Islet precursor cell (in vitro differentiated cells): ENCODE measurements at places on chromosomes 6 and 20.

DNA sequence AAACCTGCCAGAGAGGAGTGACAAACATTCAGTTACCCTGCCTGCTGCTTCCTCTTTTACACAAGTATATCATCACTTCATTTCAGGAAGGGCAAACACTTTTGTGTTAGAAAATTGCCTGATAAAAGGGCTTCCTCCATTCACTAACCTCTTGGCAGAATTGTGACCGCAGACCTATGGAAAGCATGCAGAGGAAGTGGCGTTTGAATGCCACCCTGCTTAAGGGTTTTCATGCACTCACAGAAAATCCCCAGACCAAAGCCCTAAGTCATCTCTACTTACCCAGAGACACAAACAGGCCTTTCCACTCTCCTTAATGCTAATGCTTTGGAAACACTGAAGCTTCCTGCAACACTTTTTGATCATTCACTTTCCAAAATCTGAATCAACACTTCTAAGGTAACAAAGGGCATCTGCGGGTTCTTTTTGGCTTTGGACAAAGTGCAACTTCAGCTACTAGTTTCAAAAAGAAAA is 22.1 kb upstream of the RALGAPA2 start:
- no peak for DNase-seq

GRCh38 chr20:45592574-45593189 is 13.6 kb upstream of the WFDC8 start:
- DNase-seq: no peak

GRCh38 chr20:32366380-32366779 is 8.2 kb downstream of the ASXL1 start:
- DNase-seq: no peak

DNA sequence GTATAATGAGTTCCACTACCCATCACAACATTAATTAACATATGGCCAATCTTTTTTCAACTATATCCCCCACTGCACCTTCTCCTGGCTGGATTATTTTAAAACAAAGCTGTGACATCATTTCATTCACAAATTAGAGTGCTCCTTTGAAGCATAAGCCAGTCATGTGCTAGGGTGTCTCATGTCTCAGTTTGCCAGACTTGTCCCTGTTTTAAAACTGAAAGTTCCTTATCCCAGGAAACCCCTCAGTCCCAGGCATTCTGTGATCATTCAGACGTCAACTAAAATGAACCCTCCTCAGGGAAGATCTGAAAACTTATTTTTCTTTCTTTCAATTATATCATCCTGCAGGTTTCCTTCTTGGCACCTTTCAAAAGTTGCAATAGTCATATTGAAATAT is 29.3 kb upstream of the LOC128125822 start:
- DNase-seq: no peak

DNA sequence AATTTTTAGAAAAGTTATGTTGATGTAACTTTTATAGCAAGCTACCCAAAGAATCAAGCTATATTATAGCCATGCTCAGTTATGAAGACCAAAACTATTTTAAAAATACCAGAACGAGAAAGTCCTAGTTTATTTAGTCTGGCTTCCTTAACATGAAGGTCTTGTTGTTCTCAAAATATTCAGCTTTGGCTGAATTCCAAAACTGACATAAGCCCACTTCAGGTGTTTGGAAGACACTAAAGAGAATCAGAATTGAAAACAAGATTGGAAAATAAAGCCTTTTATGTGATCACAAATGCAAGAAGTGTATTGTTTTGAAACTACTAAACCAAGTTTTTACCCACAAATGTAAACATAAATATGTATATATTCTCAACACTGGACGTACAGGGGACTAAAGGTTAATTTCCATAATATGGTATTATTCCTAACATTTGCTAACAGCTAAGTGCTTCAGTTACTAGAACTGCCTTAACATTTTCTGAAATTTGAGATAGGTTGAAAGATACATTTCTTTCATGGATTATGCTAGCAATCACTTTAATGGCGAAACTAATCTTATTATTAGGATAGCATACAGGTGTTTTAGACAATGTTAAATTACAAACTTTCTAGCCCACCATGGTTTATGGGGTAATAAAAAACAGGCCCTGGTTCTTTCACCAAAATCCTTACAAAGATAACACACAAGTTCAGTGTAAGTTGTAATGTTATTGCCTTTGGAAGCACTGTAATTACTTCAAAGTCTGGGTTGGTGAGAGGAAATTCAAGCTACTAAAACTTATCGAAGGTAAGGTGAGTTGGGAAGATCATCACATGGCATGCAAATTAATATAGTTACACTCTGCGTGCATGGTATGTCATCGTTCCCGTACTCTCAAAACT is 1.6 kb downstream of the MAP3K5 start:
- DNase-seq: no peak

DNA sequence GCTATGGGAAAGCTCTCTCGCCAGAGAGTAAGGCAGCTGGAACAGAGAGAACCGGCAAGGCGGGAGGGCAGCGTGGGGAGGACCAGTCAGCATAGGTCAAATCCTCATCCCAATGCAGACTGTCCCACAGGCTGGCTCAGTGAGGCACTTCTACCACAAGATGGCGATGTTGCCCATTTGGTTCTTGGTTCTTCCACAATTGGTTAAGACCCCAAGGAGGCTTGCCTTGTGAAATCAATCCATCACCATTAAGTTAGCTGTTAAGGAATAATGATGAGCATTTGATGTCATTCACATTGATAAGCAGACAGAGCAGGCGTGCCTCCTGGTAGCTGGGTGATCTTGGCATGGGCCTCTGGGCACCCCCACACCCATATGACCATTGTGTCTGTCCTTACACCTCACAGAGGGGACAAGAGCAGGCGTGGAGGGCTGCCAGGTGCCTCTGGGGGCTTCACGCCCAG is 2.4 kb downstream of the CSTL1 start:
- peak; percentile 91 for DNase-seq

DNA sequence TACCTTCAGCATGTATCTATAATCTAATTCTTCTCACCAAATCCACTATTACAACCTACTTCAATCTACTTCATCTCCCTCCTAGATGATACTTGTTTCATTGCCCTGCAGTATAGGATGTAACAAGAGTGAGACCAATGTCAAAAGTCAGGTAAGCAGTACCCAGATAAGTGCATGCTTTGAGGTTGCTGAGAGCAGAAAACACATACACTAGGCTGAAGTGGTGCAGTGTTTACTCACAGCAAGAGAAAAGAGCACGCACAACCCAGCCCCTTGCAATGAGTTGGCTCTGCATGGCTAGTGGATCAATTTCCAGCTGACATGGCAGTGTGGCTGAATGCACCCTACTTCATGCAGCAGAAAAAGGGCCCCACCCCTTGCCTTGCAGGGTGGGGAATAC is 199.9 kb downstream of the EPHA7 start:
- DNase-seq: no peak

GRCh38 chr6:148736774-148737412 is 9.9 kb upstream of the UST start:
- no peak for DNase-seq

DNA sequence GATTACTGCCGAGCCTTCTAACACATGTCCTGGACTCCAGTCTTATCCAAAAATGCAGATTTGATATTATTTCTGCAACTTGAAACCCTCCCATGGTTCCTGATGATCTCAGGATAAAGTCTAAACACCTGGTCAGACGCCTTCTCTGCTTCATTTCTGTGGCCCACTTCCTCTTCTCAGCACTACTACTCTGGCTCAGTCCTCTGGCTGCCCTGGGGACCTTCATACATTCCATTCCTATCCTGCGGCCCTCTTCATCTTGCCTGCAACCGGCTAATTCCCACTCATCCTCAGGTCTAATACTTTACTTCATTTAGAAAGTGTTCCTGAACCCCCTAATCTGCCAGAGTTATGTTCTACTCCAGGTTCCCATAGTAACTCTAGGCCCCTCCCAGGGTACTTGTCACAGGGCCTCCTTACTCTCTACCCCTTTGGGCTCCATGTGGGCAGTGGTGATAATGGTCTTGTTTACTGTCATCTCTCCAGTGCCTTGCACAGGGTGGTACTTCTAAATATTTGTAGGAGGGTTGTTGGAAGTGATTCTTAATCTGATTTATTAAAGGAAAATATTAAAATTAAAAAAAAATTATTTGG is 18.9 kb downstream of the MAN1A1 start:
- DNase-seq: no peak

DNA sequence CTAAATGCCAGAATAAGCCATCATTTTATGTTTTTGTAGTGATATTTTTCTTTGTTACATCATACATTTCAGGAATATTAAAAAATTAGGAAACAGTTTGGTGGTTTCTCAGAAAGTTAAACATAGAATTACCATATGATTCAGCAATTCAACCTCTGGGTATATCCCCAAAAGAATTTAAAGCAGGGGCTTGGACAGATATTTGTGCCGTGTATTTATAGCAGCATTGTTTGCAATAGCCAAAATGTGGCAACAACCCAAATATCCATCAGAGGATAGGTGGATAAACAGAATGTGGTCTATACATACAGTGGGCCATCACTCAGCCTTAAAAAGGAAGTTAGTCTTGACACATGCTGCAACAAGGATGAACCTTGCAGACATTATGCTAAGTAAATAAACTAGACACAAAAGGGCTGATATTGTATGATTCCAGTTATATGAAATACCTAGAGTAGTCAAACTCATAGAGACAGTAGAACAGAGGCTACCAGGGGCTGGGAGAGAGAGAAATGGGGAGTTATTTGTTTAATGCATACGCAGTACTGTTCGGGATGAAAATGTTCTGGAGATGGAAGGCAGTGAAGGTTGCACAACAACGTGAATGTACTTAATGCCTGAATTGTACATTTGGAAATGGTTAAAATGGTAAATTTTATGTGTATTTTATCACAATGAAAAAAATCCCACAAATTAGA is 18.9 kb upstream of the TRAF3IP2 start:
- DNase-seq: no peak

- DNase-seq: no peak
These were observed 136.3 kb upstream of the NEDD9 start for GRCh38 chr6:11368760-11369159.

- DNase-seq: no peak
These were observed 18.1 kb upstream of the NOL4L start for GRCh38 chr20:32603046-32603726.

- DNase-seq: peak; percentile 67
These were observed 38.1 kb downstream of the SYNE1 start for GRCh38 chr6:152598901-152599537.

DNA sequence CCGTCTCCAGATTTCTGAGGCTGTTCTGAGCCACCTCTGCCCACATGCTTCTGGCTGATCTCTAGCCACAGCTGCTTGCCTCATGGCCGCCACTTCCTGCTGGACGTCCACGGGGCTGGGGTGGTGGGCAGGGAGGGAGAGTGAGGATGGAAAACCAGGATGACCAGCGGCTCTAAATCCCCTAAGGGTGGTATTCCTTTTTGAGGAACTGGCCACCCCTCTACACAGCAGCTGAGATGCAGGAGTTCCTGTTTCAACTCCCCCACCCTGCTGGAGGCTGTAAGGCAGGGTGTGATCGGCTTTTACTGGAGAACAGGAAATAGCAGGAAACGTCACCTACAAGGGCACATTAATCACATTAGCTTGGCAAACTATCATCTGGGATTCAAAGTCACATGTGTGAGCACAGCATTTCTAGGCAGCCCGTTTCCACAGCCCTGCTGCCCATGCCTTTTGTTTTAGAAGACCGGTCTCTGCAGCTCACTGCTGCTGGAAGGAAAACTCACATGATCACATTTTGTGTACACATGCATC is 181.6 kb upstream of the ECI2 start:
- DNase-seq: peak; percentile 57

DNA sequence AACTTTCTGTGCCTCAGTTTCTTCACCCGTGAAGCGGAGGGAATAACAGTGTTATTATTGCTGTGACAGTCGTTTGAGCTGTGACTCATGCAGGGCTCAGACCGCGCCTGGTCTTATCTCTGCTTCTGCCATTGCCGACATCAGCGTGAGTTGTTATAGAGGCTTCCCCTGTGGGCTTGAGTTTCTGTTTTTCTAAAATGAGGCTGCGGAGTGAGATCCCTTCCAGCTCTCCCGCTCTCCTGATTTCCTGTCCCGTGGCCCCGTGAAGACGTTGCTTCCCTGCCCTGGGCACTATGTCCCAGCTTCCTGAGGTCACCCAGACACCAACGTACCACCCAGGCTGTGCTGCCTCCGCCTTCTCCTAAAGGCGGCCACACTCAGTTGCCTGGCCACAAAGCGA is 278.5 kb downstream of the BMP7 start:
- peak; percentile 87 for DNase-seq

DNA sequence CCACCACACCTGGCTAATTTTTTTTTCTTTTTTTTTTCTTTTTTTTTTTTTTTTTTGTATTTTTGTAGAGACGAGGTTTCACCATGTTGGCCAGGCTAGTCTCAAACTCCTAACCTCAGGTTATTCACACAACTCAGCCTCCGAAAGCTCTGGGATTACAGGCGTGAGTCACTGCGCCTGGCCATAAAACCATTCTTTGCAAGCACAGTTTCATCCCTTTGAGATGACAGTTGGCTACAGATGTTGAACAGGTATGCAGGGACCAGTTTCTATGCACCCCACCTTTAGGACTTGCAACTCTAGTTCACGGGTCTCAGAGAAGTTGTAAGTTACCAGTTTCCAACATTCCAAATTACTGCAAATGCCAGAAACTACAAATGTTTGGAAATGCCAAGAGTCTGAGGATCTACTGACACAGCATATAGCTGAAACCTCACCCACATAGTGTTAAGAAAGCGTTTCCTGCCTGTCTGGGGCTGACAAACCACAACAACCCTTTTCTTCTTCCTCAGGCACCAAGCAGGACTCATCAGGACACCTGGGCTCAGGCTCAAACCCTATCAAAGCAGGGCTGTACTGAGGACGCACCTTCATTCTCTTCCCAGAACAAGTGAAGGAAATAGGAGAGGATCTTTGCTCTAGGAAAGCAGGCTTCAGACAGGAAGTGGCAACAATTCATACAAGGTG is 22.9 kb downstream of the ARHGAP18 start:
- DNase-seq: peak; percentile 79

- peak; percentile 84 for DNase-seq
These were observed 173.4 kb downstream of the PLCB1 start for GRCh38 chr20:8305449-8305978.

- no peak for DNase-seq
These were observed 525 bp downstream of the NCOA7 start for GRCh38 chr6:125791151-125791819.

- DNase-seq: peak; percentile 77
These were observed 6.7 kb upstream of the CDKN1A start for GRCh38 chr6:36671687-36672375.

DNA sequence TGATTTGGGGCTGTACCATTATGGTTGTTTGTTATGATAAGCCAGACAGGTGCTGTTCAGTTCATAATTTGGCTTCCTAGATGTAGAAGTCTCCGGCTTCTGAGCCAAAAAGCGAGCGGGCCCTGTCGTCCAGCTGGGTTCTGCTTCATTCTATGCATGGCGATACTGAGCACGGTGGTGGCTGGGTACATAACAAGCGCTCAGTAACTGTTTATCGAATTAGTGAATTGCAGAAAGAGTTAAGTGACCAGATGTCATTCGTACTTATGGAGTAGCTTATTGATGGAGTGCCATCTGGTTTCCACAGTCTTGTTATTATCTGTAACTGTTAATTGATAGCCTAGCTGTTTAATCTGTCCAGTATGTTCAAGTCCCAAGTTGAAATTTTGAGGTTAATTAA is 85.0 kb downstream of the DTD1 start:
- no peak for DNase-seq
